ENCODE measurements at places on chromosomes 4 and X.

- no peak for DNase-seq
Measured at GRCh38 chrX:98068024-98068580, 1184.4 kb downstream of the RPA4 start.

DNA sequence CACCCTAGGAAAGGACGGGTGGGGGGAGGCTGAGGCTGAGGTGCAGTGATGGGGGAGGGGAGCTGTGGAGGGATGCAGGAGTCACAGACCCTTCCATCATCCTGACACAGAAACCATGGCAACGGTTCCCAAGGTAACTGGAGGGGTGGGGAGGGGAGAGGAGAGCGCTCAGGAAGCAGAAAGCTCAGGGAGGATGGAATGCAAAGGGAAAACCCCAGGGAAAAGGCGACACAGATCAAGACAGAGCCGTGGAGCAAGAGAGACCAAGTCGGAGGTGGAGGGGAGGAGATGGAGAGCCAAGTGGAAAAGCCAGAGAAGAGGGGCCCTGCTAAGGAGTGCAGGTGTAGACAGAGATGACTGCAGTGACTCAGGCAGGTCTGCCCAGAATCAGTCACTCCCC lies 14.5 kb downstream of the L1CAM start:
- DNase-seq: peak; percentile 77

- no peak for DNase-seq
Measured at GRCh38 chr4:113905301-113905700, 74.1 kb downstream of the ARSJ start.

DNA sequence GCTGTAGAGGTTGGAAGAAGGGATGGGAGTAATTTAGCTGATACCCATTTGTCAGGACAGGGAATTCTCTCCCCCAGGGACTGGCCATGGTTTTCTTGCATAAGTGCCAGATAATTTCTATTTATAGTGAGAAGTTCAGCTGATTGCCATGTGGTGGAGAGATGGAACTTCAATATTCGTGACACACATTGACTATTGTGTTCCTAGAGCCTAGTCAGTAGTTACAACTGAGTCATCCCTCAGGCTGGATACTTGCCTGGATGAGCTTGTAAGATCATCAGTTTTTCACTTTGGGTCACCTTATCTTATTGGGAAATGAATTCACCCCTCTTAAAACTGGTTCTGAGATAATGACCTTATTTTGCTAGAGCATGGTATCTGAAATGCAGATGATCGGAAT lies 32.2 kb downstream of the CFAP299 start:
- DNase-seq: no peak

GRCh38 chrX:133926809-133927208 lies 58.6 kb downstream of the GPC3 start:
- no peak for DNase-seq

- DNase-seq: no peak
Measured at GRCh38 chrX:150841456-150842197, 56.8 kb downstream of the CD99L2 start.

DNA sequence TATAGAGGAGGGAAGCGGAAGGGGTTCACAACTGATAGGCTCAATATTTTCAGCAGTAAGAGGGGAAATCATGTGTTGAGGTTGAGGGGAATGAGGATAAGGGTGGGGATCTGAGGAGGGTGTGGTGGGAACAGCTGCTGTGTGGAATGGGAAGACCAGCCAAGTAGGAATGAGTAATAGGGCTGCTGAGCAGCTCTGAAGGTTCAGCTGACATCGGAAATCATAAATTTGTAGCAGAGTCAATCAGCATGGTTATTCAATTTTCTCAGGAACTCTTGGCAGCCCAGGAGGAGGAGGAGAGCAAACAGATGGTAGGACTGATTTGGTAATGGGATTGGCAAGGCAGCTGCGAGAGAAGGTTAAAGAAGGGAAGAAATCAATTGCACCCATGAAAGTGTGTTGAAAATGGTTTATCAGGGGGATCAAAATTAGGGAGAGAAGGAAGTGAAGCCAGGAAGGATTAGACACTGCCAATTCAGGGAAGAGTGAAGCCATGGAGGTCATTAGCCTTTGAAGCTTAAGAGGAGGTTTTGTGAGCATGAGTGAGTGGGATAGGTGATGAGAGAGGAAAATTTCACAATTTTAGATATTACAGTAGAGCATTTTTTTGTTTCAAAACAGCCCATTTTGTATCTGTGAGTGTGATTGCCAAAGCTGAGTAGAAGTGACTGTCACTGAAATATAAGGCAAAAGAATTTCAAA lies 82.6 kb downstream of the PCDH7 start:
- DNase-seq: no peak

DNA sequence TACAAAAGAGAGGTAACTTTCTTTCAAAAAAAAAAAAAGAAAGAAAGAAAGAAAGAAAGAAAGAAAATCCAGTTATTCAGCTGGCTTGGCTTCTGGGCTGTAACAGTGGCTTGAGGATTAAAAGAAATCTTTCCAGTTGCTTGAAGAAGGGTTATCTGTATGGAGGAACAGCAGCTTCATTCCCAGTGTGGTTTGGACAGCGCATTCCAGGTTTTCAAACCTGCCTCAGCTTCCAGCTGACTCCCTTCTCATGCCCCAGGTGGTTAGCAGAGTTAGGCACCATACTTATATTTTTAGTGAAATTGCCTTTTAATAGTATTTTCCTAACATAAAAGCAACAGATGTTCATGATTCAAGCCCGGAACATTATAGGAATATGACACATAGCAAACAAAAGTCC lies 48.6 kb downstream of the TMEM164 start:
- DNase-seq: no peak

DNA sequence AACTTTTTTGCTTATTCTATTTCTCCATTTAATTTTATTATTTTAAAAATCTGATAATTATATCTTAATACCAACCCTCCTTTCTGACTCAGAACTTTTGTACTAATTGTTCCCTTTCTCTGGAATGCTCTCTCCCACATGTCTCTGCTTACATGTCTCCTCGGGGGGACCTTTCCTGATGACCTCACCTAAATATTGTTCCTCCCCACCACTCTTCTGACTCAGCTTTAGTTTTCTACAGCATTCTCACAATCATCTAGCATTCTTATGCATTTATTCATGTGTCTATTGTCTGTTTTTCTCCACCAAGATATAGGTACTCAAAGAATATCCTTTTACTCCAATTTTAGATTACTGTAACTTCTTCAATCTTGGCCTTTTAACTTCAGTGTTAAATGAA lies 128.7 kb downstream of the MSL3 start:
- no peak for DNase-seq

Measured in H7 (cell line).